Fibroblast of skin of right biceps (primary cell): ENCODE measurements at places on chromosomes 5 and 9.
A peak's percentile ranks its signal among the peaks of the same experiment; 100 is the strongest.

- DNase-seq, result no peak
Measured at GRCh38 chr5:138963763-138964371, 88.7 kb upstream of the LRRTM2 start.

- no peak for DNase-seq
Measured at GRCh38 chr9:85897848-85898247, 43.1 kb upstream of the NAA35 start.

DNA sequence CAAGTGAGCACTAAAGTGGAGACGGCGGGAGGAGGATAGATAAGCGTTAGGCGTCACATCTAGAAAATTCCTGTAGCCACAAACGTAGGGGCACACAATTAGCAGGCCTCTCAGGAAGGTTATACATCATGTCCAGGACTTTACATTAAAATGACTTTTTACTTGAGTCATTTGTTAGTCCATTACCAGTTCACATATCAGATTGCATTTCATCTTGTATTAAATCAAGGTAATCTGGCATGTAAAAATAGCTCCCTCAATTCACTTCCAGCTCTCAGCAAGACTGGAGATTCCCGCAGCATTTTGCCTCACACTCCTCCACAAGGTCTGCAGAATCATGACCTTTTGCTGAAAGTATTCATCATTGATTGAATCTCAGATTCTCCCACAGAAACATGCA, 118.8 kb downstream of the PRDM6 start:
- DNase-seq, result peak; percentile 62

DNA sequence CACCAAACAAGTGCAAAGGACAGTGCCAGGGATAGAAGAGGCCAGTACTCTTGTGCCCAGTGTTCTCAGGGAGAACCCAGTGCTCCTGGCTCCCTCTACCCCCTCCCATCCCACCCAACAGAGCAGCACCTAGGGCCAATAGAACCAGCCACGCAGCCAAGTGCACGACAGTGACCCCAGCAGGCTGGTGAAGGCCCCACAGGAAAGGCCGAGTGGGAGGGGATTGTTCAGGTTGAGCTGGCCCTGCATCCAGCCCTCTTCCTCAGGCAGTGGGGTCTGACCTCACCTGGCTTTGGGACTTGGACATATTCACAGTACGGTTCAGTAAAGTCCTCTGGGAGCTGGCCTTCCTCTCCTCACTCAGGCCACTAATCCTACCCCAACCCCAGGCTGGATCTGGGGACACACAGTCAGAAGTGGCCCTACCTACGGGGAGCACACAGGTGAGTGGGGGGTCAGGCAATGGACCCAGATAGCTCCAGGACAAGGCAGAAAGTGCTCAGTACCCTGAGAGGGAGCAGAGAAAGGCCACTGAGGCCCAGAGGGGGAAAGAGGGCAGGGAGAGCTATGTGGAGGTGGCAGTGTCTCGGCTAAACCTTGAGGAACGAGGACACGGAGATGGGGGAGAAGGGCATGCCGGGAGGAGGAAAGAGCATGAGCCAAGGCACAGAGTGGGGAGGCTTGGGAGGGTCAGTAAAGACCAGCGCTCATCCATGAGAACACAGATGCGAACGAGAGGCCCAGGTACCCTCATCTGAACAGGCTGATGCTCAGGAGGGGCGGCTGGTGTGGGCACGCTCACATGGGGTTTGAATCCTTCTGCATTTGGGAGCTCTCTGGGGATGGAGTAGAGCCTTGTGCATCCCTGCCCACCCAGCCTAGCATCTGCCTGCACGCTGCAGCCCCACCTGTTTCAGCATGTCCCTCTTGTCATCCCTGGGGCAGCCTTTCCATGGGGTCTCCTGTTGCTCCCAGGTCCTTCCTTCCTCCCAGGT, 25.6 kb downstream of the POLR1E start:
- DNase-seq, result peak; percentile 9

DNA sequence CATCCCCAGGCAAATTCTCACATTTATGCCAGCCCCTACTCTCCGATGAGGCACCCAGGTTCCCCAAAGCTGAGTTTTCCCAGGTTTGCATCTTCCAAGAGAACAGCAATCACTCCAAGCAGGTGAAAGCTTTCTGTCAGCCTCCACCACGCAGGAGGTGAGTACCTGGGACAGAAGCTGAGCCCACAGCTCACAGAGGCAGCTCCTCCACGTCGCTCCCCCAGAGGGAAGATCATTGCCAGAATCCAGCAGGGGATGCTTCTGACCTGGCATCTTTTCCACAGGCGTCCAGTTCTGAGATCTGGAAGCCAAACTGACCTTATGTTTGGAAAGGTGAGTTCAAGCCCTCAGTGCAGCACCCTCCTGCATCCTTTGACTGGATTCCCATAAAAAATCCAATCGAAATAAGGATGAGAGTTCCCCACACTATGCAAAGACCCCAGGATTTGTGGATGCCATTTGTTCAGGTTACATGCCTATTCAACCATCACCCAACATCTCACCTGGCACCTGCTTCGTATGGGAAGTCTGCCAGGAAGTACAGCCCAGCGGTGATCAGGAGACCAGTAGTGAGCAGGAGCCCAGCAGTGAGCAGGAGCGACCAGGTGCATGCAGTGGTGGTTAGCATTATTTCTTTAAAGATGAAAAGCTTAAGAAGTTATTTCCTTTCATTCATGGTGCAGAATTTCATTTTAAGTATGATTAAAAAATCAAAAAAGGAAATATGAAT, 47.4 kb upstream of the OLFM1 start:
- no peak for DNase-seq

GRCh38 chr5:155884041-155884440, 442.9 kb upstream of the SGCD start:
- DNase-seq, result peak; percentile 64

GRCh38 chr9:6307551-6308096, 20.6 kb upstream of the TPD52L3 start:
- DNase-seq, result no peak
